T-helper 1 cell (primary cell): ENCODE measurements at places on chromosomes 11 and 22.

DNA sequence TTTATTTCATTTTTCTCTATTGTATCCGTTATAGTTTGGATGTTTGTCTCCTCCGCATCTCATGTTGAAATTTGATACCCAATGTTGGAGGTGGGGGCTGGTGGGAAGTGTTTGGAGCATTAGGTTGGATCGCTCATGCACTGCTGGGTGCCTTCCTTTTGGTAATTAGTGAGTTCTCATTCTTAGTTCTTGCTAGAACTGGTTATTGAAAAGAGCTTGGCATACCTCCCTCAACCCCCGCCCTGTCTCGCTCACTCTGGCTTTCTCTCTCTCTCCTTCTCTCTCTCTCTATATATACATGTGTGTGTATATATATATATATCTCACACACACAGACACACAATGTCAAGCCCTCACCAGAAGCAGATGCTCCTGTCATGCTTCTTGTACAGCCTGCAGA, 978.7 kb downstream of the DLG2 start:
- no peak for DNase-seq

DNA sequence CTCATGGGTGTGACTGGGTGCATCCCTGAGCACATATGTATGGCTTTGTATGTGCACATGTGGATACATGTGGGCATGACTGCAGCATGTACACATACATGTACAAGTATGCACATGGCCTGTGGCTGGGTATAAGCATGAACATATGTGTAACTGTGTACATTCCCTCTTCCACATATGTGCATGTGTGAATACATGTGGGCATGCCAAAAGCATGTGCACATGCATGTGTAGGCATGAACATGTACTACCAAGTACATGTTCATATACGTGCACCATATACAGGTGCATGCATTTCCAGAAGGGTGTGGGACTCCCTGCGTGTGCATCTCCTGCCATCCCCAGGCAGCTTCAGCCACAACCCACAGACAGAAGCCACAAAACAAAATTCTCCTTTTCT, 208.2 kb downstream of the MN1 start:
- no peak for DNase-seq

DNA sequence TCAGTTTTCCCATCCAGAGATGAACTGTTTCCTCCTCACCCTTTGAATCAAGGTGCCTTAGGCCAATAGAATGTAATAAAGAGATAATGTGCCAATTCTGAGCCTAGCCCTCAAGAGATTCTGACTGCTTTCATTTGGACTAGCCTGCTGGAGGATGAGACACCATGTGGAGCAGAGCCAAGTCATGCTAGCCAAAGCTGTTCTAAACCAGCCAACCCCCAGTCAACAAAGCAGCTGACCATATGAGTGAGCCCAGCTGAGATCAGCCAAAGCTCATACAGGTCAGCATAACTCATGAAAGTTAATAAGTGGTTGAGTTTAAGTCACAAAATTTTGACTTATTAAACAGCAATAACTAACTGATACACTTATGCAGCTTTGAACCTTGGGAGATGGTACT, 66.7 kb upstream of the DBX1 start:
- DNase-seq: no peak

DNA sequence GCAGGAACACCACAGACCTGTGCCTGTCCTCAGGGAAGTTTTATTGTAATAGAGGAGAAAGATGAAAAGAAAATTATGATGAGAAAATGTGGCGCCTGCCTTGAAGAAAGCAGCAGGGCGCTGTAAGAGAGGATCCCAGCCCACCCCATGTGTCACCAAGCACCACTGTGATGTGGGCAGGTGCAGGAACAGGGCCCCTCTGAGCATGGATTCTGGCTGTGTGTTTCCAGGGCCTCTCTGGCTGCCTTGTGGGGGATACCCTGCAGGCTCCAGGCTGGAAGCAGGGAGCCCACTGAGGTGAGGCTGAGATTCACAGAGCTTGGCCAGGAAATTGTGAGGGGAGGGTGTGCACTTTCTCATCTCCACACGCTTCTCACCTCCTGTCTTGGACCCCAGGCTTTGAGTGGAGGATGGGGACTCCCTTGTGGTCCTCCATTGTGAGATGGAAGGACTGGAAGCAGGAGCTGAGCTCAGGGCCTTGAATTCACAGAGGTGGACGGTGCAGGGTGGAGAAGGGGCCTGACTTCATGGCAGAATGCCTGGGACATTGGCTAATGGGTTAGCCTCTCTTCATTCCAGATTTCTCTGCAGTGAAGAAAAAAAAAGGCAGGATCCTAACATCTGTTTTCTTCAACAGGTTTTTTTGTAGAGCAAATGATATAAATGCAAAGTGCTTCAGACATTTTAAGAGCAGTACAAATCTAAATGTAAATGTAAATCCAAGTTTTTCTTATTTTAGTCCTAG, 246.6 kb upstream of the B3GAT1 start:
- no peak for DNase-seq

- DNase-seq: no peak
These were observed 12.2 kb upstream of the RBM4B start for GRCh38 chr11:66689661-66690590.

DNA sequence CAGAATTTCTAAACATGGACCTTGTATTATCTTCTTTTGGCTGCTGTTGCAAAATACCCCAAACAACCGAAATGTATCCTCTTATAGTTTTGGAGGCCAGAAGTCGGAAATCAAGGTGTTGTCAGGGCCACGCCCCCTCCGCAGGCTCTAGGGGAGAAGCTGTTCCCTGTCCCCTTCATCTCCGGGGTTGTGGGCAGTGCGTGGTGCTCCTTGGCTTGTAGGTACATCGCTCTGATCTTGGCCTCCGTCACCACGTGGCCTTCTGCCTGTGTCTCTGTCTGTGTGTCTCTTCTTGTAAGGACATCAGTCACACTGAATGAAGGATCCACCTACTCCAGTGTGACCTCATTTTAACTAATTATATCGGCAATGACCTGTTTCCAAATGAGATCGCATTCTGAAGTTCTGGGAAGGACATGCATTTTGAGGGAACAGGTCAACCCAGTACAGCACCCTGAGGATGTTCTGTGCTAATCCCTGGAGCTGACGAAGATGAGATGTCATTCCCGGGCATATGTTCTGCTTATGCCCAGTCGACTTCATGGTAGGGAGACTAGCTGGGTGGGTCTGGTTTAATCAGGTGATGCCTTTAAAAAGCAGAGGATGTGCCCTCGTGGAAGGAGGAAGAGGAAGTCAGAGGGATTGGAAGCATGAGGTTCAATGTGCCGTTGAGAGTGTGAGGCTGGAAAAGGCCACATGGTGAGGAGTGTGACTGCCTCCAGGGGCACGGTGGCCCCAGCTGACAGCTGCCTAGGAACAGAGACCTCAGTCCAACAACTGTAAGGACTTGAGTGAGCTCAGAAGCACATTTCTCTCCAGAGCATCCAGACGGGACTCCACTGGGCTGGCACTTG, 531.1 kb downstream of the TBC1D22A start:
- no peak for DNase-seq
